ENCODE measurements at places on chromosomes 13 and 19.

GRCh38 chr19:35206379-35206778, 22.2 kb downstream of the FAM187B start:
- DNase-seq, result no peak

DNA sequence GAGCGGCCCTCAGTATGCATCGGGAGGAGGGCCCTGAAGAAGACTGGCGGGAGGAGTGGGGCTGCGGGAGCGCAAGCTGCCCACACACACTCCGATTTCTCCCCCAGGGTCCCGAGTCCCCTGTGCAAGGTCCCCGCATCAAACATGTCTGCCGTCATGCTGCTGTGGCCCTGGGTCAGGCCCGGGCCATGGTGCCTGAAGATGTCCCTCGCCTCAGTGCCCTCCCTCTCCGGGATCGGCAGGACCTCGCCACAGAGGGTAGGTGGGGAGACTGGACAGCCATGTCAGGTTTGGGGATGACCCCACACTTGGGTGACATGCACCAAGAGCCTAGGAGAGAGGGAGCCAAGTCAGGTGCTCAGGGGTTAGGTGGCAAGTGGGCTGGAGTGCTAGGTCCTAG, 4.7 kb downstream of the KMT2B start:
- DNase-seq, result no peak

DNA sequence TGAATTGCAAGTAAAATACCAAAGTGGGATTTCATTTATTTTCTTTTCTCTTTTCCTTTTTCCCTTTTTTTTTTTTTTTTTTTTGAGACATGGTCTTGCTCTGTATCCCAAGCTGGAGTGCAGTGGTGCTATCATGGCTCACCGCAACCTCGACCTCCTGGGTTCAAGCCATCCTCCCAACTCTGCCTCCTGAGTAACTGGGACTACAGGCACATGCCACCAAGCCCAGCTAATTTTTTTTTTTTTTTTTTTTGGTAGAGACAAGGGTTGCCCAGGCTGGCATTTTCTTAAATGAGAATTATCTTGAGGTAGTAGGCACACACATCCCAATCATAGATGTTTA, 68.5 kb upstream of the GPR183 start:
- DNase-seq, result no peak

GRCh38 chr13:102999499-102999898, 66.7 kb downstream of the SLC10A2 start:
- DNase-seq, result no peak

DNA sequence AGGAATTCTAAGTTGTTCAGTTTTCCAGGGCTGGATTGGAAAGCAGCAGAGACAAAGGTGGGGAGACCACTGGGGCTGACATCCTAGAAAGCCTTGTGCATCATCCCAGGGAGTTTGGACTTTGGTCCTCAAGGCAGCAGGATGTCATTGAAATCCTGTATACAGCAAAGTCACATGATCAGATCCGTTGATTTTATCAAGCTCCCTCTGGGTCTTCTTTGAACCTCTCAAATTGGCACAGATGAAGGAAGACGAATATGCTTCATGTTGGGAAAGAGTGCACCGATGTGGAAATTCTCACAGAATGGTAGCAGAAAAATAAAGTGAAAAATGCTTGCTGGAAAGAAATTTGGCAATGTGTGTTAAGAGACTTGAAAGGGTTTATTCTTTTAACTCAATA, 149.8 kb upstream of the TMTC4 start:
- DNase-seq, result peak; percentile 43

DNA sequence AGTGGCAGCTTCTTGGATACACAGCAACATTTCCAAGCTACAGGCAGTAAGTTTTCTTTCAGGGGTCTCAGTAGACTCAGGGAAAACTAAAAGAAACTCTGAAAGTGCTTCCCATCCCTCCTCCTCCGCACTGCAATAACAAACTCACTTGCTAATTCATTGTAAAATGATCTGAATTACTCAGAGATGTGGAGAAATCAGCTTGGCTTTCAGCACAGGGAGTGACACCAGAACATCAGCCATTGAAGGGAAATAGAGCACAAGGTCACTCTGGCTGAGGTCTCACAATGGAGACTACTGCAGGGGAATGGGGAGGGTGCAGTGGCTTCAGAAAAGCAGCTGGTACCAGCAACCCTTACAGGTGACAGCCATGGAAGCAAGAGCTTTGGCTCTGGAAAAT, 137.3 kb upstream of the SERP2 start:
- no peak for DNase-seq

GRCh38 chr19:24166055-24166454, 79.1 kb downstream of the ZNF254 start:
- no peak for DNase-seq

DNA sequence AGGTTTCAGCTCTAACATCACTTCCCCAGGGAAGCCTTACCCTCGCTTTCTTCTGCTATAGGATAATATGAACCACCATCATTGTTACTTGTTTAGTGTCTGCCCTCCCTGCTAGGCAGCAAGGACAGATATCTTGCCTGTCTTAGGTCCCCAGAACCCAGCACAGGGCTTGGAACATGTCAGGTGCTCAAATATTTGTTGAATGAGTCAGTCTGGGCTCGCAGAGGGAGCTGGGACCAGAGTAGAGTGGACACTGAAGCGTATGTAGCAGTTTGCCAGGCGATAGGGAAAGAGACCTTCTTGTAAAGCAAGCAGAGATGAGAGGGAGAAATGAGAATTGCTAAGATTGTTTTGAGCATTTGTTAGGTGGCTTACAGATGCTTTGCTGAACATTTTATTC, 11.7 kb downstream of the BCKDHA start:
- no peak for DNase-seq

DNA sequence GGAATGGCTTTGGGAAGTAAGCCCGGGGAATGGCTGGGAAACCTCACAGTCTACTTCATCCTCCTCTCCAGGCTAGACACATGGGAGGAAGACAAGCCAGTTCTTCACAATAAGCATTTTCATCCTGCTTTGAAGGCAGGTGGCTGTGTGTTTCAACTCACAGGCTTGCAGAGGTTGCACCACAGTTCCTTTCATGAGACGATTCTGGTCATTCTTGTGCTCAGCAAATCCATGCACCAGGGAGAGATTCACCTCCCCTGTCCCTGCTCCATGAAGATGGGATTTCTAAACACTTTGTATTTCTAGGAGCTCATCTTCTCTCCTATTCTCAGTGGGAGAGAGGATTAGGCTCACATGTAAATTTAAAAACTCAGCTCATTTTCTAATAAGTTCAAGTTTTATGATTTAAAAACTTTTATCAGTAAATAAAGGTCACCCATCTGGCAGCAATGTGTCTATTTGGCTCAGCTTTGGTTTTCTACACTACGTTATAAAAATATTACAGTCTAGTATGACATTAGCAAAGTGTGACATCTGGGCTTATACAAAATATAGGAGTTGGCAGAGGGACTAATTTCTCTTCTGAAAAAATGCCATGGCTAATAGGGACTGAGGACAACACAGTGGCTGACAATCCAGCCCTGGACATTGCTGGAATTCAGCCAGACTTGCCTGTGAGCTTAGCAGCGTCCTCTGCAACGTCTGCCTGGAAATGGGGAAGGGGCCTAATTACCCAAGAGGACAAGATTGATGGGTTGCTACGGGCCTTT, 283.2 kb upstream of the SLC10A2 start:
- peak; percentile 66 for DNase-seq

- no peak for DNase-seq
These were observed 15.3 kb downstream of the SPATA13 start for GRCh38 chr13:24175847-24176246.

- DNase-seq, result peak; percentile 15
These were observed 32.0 kb upstream of the TMEM255B start for GRCh38 chr13:113726961-113727411.

GRCh38 chr19:536881-537404, 5.4 kb downstream of the CDC34 start:
- no peak for DNase-seq

DNA sequence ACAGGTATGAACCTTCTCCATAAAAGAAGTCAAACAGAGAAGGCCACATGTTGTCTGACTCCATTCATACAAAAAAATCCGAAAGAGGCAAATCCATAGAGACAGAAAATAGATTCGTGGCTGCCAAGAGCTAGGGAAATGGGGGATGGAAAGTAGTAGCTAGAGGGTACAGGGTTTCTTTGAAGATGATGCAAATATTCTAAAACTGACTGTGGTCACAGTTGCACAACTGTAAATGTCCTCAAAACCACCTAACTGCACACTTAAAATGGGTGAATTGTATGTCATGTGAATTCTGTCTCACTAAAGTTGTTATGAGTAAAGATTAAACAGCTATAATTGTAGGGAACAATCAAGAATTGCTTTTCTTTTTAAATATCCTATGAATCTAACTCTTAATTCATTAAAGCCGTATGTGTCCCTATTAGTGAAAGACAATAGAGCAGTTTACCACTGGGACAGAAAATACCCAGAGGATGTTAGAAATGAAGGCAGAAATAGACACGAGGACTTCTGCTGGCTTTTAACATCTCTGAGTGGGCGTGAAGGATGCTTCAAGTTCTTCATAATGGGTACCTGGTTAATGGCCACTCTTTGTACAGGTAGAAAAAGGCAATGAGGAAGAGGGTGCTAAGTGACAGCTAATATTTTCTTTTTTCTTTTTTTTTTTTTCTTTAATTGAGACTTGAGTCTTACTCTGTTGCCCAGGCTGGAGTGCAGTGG, 21.2 kb downstream of the INSR start:
- no peak for DNase-seq

DNA sequence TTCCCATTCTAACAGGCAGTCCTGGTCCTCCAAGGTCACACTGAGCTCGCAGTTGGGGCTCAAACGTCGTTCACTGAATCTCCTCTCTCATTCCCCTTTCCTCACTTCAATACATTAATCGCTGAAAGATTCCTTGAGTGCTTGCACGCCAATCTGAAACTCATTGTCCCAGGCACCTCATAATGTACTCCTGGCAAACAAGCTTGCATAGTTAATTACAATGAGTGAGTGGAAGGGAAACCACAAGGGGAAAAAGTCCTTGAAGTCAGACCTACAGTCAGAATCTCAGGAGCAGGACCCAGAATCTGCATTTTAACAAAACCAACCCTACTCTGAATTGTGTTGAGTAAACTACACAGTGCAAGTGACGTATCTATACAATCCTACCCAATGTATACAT, 86.9 kb downstream of the CRYL1 start:
- no peak for DNase-seq

- DNase-seq, result no peak
These were observed 95.0 kb upstream of the KLF12 start for GRCh38 chr13:74229242-74229641.

GRCh38 chr19:55652311-55653128, 2.3 kb upstream of the U2AF2 start:
- DNase-seq, result no peak

DNA sequence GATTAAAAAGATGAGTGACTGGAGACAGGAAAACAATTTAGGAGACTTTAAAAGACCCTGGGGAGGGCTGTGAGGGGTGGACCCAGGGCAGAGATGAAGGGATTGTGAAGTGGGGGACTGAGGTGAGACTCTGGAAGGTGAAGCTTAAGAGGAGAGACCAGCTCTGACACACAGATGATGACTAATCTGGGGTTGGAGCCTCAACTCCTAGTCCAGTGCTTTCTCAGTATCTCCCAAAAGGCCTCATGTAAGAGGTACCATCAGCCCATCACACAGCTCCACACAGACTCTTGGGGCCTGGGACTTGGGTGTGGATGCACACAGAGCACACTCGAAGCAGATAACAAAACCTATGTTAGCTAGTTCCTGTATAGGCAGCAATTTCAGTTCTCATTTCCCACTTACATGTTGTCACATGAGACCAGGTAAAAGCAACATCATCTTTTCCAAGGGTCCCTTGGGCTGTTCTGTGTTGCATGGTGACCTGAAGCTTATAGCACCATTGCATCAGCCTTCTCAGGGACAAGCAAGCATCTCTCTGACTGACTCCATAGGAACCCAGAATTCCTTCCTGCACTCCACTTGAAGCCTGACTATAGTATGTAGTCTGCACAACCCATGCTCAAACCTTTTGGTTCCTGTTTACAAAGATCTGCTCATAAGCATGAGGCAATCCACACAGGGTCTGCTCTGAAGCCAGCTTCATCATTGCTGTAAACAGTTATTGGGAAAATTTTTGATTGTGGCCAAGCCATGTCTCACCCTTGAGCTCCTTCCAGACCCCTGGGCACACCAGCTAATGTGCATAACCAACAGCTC, 88.6 kb upstream of the MYCBP2 start:
- DNase-seq, result no peak

DNA sequence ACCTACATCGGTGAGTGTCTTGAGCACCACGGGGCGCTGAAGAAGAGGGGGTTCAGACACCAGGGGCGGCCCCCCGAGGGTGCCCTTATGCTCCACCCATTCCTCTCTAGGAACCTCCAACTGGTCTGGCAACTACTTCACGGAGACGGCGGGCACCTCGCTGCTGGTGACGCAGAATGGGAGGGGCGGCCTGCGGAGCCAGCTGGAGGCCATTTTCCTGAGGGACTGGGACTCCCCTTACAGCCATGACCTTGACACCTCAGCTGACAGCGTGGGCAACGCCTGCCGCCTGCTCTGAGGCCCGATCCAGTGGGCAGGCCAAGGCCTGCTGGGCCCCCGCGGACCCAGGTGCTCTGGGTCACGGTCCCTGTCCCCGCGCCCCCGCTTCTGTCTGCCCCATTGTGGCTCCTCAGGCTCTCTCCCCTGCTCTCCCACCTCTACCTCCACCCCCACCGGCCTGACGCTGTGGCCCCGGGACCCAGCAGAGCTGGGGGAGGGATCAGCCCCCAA, 12.1 kb downstream of the HIPK4 start:
- DNase-seq, result no peak

DNA sequence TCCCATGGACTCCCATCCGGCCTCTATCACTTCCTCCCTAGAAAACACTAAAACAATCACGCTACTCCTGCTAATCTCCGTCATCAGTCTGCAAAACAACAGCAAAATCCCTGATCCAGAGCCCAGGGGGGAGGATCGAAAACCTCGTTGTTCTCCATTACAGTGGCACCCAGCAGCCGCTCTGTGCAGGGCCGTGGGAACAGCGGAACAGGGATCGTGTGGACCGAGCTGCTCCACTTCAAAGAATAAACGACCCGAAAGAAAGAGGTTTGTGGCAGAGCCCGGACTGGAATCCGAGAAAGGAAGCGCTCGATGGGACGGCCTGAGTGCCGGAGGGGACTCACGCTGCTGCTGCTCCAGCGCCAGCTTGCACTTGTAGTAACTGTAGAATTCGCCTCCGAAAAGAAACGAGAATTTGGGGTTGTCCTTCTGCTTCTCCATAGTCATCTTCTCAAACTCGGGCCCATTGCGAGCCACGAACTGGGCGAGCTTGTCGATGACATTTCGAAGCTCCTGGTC, 652 bp downstream of the CHERP start:
- no peak for DNase-seq

Measured in spinal cord (tissue), 10 donors.